ENCODE measurements at places on chromosomes 11 and 22.

- DNase-seq: no peak
Measured at GRCh38 chr22:47437110-47437509, 674.7 kb downstream of the TBC1D22A start.

DNA sequence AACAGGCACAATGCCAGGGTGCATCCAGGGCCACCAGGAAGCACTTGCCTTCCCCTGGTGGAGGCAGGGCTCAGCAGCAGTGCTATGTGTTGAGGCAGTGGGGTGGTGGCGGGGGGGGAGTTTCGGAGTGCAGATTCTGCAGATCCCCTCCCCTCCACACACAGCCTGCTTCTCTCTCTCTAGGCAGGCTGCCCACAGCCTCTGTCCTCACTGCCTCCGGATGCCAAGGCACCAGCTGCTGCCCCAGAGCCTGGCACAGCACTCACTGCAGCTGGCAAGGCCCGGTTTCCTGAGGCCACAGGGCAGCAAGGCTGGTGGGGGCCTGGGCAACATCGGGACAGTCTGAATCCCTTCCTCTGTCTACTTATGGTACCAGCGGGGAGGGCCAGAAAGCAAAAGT lies 35.8 kb downstream of the NRXN2 start:
- no peak for DNase-seq

- DNase-seq: no peak
Measured at GRCh38 chr11:46692450-46692849, 8.0 kb downstream of the ARHGAP1 start.

DNA sequence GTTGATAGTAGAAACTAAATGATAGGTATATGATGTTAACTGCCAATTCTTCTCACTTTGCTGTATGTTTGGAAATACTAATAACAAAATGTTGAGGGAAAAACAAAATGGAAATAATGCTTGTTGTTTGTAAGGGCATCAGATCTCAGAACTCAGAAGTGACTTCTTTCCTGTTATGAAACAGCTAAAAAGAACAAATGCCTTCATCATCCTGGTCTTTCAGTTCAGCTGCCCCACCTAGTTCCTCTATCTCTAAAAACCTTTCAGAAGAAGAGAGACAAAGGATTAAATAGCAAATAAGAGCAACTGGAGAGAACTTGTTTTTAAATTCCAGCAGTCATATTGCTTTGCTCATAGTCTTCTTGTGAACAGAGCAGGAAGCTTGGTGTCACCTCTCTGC lies 345.3 kb upstream of the NCAM1 start:
- DNase-seq: no peak

GRCh38 chr22:27541836-27542235 lies 259.7 kb downstream of the MN1 start:
- no peak for DNase-seq

DNA sequence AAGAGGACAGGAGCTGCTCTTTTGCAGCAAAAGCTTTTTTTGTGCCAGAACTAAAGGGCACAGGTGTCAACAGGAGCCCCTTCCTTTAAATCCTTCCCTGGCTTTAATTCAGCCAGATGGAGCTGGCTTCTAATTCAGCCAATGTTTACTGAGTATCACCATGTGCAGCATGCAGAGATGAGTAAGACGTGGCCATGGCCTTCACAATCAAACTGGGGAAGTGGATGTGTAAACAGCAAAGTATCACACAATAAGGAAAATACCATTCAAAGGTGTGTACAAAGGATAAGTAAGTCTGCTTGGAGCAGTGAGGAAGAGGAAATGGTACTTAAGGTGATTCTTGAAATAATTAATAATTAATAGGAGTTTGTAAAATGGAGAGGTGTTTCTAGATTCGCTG lies 243.4 kb downstream of the NXPE2 start:
- DNase-seq: no peak

- DNase-seq: no peak
Measured at GRCh38 chr11:11157185-11157584, 195.9 kb downstream of the CSNK2A3 start.

- no peak for DNase-seq
Measured at GRCh38 chr22:29530716-29531115, 22.8 kb downstream of the THOC5 start.

DNA sequence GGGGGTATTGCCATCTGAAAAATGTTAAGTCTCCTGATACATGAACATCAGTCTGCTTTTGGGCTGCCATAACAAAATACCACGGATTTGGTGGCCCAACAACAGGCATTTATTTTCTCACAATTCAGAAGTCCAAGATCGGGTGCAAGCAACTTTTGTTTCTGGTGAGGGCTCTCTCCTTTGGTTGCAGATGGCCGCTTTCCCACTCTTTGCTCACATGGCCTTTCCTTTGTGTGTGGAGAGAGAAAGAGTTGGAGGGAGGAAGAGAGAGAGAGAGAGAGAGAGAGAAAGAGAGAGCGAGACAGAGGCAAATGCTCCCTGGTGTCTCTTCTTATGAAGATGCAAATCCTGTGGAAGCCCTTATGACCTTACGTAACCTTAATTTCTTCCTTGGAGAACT lies 2.5 kb upstream of the KRTAP5-2 start:
- no peak for DNase-seq

DNA sequence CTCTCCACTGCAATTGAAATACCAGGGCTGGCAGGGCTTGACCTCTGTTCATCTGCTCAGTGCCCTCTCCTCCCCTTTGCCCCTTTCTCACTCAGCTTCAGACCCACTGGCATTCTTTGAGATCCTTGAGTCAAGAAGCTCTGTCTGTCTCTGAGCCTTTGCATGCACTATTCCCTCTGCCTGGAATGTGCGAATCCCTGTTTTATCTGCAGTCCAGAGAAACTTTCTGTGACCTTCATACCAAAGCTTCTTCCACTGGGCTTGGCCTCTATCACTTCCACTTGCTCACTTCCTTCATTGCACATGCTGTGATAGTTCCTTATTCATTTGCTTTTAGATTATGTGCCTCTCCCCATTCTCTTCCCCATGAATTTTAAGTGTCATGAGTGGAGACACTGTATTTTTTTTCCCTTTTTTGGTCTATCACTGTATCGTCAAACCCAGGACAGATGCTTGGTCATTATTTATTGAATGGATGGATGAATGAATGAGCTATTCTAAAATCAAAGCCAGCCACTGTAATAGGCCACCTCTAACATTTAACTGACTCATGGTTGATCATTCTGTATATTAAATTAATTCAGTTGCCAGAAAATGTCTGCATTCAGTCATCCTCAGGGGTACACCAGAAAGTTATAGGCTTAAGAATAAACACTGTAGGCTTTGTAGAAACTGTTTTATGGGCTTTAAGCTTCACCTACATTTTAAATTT lies 88.7 kb upstream of the TIMP3 start:
- no peak for DNase-seq

- DNase-seq: no peak
Measured at GRCh38 chr22:30882974-30883533, 85.5 kb downstream of the MORC2 start.

GRCh38 chr11:66546368-66546965 lies at the start of gene ACTN3:
Gene ACTN3 (plus strand): TSS chr11:66546903. CDS start chr11:66546938, 35 bp downstream.
- no peak for DNase-seq

DNA sequence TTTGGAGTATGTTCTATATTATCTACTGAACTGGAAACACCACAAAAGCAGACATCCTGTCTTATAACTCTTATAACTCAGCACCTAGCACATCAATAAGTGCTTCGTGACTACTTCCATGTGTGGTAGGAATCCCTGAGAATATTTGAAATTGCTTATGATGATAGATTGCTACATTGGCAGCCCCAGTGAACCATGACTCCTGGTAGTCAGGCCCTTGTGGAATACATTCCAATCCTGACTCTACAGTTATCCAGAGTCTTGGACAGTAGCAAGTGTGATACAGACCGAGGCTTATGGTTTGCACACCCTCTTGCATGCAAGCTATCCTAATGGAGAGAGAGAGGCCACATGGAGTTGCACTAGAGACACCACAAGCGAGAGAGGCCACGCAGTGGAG lies 59.5 kb upstream of the PHF21A start:
- DNase-seq: no peak

GRCh38 chr22:46515208-46516111 lies 22.0 kb downstream of the CELSR1 start:
- no peak for DNase-seq

GRCh38 chr11:41404109-41404508 lies 55.3 kb downstream of the LRRC4C start:
- no peak for DNase-seq

GRCh38 chr11:57152134-57152533 lies 29.6 kb upstream of the LRRC55 start:
- no peak for DNase-seq

- no peak for DNase-seq
Measured at GRCh38 chr11:119237515-119237914, 31.4 kb downstream of the CBL start.

GRCh38 chr22:36279219-36279666 lies 26.3 kb downstream of the APOL1 start:
- no peak for DNase-seq

DNA sequence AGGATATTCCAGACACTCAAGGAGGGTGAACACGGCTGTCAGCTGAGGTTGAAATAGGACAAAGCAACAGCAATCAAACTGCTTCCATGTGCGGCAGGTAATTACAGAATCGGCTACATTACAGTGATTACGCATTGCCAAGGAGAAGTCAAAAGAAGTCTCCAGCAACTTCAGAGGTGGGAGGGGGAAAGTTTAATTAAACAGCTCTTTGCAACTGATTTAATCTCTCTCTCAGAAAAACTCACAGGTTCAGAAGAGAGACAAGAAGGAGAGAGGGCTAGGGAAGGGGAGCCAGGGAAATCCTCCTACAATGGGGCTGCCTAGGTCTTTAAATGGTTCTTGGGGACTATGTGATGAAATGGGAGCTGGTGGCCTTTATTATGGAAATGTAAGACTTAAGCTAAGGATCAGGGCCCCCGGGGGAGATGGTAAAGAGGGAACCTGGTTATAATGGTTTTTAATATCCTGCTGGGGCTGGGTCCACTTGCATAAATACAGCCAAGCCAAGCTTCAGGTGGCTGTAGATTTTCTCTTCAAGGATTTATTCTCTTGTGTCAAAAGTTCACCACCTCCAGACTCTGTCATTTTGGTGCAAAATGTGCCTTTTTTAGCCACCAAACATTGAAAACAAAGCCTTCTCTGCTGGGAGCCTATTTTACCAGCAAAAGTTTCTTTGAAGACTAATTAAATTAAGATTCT lies 354.7 kb upstream of the NARS2 start:
- DNase-seq: no peak

DNA sequence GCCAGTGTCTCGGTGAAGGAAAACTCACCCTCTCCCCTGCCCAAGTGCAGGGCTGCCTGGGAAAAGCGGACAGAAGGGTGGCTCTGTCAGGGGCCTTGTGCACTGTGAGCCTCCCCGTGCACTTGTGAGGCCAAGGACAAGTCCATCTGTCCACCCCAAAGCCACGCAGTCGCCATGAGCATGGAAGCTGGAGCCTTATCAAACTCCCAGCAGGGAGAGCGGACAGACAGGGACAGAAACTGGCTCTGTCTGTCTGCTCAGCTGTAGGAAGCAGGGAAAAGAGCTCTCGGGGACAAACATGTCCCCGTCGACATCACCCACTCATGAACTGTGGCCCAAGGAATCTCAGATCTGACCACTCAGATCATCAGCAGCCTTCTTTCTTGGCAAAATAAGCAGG lies 1385.4 kb downstream of the TBC1D22A start:
- DNase-seq: no peak

DNA sequence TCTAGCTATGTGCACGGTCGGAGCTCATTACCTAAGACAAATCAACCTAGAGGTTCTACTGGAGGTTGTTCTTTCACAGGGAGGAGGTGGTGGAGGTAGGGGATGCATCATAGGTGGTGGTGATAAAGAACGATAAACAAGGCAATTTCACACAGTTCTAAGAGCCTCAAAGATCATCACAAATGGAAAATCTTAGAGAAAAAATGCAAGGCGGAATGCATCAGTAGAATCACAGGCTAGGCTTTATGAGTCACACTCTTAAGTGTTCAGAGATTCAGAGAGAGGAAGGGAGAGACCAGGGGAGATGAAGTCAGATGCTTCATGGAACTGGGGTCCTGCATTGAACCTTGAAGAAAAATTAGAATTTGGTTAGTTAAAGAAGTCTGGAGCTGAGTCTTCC lies 58.3 kb downstream of the TMPRSS5 start:
- DNase-seq: no peak

- DNase-seq: no peak
Measured at GRCh38 chr22:21697021-21697771, 31.4 kb downstream of the PPIL2 start.

GRCh38 chr11:85772695-85773094 lies 38.2 kb downstream of the SYTL2 start:
- no peak for DNase-seq

- DNase-seq: no peak
Measured at GRCh38 chr22:24983151-24983550, 30.6 kb downstream of the KIAA1671 start.

DNA sequence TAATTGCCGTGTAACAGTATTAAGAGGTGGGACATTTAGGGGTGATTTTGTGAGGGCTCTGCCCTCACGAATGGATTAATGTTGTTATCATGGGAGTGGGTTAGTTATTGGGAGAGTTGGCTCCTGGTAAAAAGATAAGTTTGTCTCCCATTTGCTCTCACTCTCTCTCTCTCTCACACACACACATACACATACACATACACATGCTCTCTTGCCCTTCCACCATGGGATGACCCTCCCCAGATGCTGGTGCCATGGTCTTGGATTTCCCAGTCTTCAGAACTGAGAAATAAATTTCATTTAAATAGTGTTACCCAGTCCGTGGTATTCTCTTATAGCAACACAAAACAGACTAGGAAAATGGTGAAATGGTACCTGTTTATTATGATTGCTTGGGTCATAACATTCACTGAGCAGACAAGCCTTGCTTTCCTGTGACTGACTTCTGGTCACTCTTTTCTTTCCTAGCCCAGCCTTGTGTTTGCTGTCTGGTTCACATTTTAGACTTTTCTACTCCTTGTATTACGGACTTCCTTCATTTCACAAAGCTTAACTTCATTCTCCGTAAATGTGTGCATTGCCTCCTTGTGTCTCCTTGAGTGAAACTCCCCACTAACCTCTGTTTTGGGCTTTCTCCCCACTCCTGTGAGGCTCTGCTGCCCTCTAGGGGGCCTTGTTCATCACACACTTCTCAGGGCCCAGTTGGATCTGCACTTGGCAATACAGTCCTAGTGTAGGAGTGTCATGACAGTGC lies 206.5 kb upstream of the CTSC start:
- DNase-seq: peak; percentile 73

GRCh38 chr11:44167046-44167445 lies 71.6 kb downstream of the EXT2 start:
- no peak for DNase-seq

- DNase-seq: no peak
Measured at GRCh38 chr11:134562941-134563471, 151.0 kb upstream of the B3GAT1 start.
